Left ventricle myocardium superior (tissue), 1 donor: ENCODE measurements at places on chromosomes 7 and 10. TPM values are rescaled to one million over a fixed set of nuclear protein-coding genes. Genes with fewer than 3 reads are reported as not detected.

FZD1 gene
- 12.1 TPM for total RNA-seq

INSYN2A gene
- not detected for total RNA-seq

GRB10 gene
- 25.4 TPM for total RNA-seq

LBX1 gene
- not detected for total RNA-seq

DNA sequence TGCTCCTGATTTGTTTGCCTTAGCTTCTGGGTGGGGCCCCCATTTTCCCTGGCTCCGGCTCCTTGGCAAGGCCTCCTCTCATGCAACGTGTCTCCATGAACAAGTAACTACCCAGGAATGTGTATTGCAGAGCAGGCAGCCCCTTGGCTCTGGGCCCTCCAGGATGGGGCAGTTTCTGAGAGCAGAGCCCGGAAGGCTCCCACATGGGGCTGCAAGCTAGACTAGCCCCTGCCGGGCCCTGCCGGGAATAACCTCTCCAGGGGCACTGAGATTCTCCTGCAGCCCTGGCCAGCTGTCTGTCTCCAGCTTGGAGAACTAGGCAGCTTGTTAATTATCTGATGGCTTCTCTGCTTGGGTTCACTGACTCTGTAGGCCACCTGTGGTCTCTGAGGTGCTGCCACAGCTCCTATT is 184.0 kb upstream of the INHBA start:
- DNase-seq: peak; percentile 72

- no peak for DNase-seq
Measured at GRCh38 chr10:23194966-23195845, 3.1 kb downstream of the PTF1A start.

DNA sequence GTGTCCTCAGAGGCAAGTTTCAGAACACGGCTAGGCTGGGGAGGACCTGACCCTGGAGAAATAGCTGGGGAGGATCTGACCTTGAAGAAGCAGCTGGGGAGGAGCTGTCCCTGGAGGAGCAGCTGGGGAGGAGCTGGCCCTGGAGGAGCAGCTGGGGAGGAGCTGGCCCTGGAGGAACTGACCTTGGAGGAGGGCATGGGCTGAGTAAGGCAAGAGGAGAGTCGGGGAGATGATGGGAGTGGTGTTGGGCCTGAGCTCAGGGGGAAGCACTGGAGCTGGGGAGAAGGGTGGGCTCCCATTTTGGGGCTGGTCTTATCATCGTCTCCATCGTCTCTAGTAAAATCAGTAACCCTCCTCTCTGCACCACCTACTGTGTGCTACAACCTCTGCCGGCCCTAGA is 179.8 kb upstream of the SHH start:
- DNase-seq: no peak

- peak; percentile 44 for DNase-seq
Measured at GRCh38 chr7:42843205-42843800, 68.6 kb downstream of the C7orf25 start.

DNA sequence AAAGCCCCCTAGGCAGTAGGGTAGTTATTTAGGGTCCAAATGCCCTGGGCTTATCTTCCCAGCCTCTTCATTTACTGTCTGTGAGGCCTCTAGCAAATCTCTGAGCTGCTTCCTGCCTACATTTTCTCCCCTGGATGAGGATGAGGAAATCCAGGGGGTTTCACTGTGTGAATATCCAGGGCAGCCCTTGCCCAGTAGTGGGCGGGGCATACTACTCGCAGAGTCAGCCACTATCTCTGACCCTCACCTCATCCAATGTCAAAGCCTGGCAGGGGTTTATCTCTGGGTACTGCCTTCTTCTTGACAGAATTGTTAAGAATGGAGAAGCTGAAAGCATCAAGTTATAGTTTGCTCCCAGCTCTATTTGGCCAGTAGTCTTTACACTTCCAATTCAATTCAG is 48.9 kb downstream of the CUZD1 start:
- no peak for DNase-seq

- peak; percentile 47 for DNase-seq
Measured at GRCh38 chr10:62895063-62895462, 78.9 kb upstream of the EGR2 start.

- DNase-seq: no peak
Measured at GRCh38 chr10:67648613-67649229, 47.3 kb downstream of the CTNNA3 start.

DNA sequence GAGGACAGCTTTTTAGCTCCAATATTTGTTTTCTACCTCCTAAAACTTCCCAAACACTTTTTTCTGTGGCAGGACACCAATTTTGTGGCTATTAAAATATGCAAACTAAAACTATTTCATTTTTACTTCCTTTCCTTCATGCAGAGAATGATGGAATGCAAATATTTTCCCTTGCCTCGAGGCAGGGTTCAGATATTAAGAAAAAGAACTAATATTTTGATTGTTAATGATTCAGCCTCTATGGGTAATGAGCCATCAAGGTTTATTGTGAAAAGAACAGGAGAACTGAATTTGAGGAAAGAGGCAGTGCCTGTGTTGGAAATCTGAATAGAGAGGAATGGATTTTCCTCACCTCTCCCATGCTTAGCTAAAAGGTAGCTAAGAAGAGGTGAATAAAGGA is 43.1 kb upstream of the CASD1 start:
- no peak for DNase-seq

DNA sequence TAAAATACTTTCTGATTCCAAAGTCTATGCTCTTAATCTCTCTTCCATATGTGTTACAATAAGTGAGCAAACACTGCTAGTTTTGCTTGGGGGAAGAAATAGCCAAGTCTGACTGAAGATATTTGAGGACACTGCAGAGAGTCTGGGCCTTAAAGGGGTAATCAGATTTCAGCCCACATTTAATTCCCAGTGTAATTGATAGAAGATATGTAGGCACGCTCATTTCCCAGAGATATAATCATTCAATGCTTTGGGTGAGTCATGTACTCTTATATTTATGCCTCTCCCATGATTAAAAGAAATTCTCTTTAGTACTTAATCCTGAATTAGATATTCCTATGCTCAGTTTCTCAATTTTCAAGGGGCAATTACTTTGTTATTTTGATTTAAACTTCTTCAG is 178.1 kb upstream of the POM121L12 start:
- DNase-seq: no peak
